Lower leg skin (tissue), 4 donors: ENCODE measurements at places on chromosomes 1 and 21. TPM values are rescaled to one million over a fixed set of nuclear protein-coding genes. Genes with fewer than 3 reads are reported as not detected.
A peak's percentile ranks its signal among the peaks of the same experiment; 100 is the strongest.

GRCh38 chr1:3155926-3156220 is 86.9 kb downstream of the PRDM16 start:
- no peak for DNase-seq

DNA sequence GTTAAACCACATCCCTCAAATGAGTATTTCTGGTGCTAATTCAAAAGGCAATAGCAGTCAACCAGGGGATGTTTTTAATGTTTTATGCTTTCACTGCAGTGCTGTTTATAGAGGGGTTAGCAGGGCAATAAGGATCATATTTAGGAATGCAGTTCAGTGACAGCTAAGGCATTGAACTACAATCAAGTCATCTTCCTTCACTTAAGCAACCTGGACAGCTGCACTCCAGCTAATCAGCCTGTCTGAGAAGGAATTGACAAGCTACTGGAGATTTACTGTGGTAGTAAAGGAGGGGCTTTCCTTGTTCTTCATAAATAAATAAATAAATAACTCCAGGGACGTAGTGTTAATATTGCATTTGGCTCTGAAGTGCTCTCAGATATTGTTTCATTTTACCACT is 93.9 kb downstream of the DAB1 start:
- DNase-seq, result no peak

- peak; percentile 27 for DNase-seq
These were observed 210.3 kb downstream of the SETD4 start for GRCh38 chr21:35850029-35850428.

- peak; percentile 79 for DNase-seq
These were observed 84.0 kb downstream of the MAN1C1 start for GRCh38 chr1:25700626-25701025.

- DNase-seq, result peak; percentile 2
These were observed 33.0 kb upstream of the MTF1 start for GRCh38 chr1:37892151-37893047.

GRCh38 chr21:28734522-28735175 is 258.0 kb downstream of the LTN1 start:
- DNase-seq, result no peak

GRCh38 chr1:213303286-213303685 is 252.2 kb downstream of the RPS6KC1 start:
- no peak for DNase-seq

DNA sequence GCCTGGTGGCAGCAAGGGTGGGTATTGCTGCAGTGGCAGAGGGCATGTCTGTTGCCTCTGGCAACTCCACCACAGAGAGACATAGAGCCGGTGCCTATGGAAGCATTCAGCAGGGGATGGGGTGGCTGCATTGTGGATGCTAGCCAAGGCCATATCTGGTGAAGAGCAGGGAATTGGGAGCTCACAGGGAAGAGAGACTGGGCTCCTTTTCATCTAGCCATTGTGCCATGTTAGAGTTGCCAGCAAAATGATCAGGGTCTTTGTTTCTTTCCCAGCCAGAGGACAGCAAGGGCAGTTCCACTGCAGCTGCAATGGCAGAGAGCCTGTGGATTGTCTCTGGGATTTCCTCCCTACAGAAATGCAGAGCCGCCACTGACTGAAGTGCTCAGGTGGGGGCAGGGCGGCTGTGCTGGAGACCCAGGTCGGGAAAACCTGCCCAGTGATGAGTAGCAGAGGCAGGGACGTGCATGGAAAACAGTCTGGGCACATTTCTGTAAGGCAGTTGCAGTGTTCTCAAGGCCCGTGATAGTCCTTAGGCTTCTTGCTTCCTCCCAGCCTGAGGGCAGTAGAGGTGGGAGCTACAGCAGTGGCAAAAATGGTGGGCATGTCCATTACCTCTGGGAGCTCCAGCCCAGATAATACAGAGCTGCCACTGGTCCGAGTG is 40.2 kb upstream of the CYP4X1 start:
- DNase-seq, result no peak

DNA sequence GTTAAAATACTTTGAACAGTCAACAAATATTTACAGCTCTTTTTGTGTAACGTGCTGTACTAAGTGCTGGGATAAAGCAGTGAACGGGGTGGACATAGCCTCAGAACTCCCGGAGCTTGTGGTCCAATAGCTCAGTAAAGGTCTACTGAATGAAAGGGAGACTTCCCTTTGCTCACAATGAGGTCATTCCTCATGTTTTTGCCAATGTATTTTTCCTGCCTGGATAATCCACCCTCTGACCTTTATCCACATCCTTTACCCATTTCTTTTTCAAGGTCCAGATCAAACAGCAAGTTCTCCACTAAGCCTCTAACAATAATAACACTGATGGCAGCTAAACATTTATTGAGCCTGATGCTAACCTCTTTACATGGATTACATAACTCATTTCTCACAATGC is 55.9 kb downstream of the LEPR start:
- DNase-seq, result no peak

DNA sequence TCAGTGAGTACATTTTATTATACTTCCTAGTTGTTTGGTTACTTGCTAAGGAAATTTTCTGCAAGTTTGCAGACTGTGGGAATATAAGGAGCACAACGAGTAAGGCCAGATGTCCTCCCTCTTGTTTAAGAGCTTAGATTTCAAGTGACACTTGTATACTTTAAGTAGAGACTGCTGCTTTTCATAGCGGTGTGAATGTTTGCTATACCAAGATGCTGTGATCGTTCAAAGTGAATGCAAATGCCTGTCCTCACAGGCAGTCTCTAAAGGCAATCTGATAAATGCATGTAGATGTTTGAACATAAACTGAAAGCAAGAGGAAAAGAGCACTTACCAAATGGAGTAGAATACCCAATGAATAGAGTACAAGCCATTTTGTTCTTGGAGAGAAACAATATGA is 226.4 kb downstream of the NRIP1 start:
- DNase-seq, result no peak

GRCh38 chr1:92362970-92363369 is 64.1 kb downstream of the RPAP2 start:
- no peak for DNase-seq

DNA sequence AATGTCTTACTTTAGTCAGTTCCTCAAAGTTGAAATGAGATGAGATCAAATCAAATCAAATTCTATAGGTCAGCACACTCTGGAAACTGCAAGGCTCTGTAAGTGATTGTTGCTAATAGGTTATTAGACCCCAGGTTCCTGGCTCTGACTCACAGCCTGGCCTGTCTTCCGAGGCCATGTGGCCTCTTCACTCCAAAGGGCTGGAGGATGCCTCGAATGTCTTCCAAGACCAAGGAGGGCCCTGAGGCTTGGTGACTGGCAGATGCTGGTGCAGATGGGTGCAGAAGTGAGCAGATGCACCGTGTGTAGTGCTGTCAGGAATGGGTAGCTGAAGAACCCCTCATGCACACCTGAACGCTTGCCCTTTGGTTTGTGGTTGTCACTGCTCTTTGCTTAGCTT is 113.4 kb downstream of the MAB21L3 start:
- no peak for DNase-seq

DNA sequence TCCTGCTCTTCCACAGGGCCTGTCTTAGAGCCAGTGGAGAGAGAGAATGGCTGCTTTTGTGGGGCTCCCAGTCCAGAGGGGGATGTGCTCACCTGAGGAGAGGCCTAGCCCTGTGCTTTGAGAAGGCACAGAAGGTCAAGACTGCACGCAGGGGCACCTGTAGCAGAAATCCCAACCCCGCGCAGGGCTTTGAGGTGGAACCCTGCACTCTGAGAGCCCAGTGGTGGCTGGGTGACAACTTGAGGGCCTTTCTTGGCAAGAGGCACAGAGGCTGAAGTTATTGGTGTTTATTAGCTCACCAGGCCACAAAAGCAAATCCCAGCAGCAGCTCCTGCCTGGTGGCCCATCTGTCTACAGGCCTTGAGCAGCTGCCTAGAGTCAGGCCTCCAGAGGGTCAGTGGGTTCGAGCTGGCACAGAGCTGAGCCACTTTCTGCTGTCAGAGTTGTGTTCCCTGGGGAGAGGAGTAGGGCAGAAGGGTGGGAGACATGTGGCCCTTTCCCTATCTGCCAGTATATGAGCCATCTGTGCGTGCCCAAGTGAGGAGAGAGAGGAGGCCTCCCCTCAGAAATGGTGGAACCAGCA is 31.4 kb downstream of the SZRD1 start:
- no peak for DNase-seq

- no peak for DNase-seq
These were observed 58.9 kb downstream of the LRRC40 start for GRCh38 chr1:70146488-70146887.

DNA sequence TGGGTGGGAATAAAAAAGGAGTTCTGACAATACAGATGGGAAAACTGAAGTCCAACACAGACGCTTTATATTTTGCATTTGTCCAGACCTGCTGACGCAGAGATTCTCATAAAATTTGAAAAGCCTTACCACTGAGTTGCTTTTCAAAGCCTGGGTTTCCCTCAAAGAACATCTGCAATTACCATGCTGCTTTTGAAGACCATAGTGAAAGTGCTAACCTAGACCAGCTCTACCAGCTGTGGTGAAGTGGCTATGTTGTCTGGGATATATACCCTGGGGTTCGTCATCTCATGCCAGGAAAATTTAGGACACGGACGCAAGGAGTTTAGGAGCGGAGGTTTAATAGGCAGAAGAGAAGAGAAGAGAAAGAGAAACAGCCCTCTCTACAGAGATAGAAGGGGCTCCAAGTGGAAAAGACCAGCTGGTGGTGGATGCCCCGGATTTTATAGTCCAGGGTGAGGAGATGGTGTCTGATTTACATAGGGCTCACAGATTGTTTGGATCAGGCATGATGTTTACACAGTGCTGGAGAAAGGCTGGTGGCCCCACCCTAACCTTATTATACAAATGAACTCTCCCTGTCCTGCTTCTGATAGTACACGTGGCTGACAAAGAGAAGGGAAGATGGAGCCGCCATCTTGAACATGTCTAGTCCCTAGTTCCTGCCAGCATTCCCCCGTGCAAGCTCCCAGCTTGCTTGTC is 73.8 kb downstream of the AK4 start:
- DNase-seq, result no peak

GRCh38 chr1:201559679-201560162 is 20.8 kb downstream of the NAV1 start:
- DNase-seq, result peak; percentile 96

DNA sequence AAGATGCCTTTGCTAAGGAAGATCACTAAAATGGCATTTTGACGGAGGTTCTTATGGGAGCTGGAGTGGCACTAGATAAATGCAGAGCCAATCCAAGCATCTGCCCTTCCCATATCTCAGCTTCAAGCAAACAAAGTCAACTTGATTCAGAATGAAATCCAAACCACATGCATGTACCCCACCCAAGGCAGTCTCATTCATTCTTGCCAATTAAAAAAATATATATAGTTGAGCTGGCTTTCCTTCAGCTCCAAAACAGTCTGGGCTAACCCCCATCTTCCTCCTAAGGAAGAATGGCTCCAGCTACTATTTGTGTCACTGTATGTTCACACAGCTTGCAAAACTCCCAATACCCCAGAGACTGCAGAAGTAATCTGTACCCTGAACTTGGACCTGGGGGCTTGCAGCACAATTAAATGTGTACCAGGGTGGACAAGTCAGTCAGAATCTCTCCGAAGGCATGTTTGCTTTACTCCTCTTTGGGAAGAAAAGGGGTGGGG is 35.4 kb downstream of the GPR3 start:
- DNase-seq, result no peak

DNA sequence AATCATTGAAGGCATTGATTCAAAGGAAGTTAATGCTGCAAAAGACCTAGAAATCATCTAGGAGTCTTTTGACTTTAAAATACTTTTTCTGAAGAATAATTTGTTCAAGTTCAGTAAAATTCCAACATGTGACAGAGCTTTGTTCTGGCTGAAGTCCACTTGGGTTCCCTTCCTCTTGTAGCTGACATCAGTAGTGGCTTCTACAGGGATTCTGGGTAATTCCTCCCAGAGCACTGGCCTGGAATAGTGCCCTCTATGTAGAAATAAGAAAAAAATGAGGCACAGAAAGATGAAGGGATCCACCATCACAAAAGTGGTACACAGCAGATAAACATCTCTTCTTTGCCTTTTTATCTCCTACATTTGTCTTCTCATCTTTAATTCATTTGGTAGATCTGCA is 548.1 kb downstream of the LTN1 start:
- DNase-seq, result no peak

DNA sequence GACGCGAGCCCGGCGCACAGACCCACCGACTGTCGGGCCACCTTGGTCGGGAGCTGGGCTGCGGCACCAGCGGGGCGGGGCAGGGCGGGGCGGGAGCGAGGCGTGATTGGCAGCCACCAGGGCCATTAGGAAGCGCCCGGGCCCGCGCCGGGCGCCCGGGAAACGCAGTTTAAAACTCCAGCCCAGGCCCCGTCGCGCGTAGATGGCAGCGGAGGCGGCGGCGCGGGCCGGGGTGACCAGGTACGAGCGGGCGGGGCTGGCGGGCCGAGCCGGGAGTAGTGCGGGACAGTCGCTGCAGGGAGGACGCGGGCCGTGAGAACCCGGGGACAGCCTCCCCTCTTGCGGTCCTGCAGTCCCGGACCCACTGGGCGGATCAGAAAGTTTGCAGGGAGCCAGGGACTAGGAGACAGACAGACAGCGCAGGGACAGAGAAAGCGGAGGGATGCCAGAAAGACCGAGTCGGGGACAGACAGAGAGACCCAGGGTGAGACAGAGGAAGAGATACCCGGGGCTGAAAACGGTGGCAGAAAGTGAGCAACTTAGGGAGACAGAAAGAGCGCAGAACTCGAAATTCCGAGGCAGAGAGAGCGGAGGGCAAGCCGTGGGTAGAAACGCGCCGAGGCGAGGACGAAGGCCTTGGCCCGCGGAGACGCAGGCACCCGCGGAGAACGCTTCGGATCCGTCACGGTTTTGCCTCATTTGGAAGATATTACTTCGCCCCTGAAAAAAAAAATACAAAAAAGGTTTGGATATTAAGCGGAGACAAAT is at the start of gene DMBX1:
TSS of gene DMBX1 (plus strand) at position 199 of the 768 bp plus-strand sequence. CDS start 17,175 bp downstream, outside the sequence.
- DNase-seq, result no peak

DNA sequence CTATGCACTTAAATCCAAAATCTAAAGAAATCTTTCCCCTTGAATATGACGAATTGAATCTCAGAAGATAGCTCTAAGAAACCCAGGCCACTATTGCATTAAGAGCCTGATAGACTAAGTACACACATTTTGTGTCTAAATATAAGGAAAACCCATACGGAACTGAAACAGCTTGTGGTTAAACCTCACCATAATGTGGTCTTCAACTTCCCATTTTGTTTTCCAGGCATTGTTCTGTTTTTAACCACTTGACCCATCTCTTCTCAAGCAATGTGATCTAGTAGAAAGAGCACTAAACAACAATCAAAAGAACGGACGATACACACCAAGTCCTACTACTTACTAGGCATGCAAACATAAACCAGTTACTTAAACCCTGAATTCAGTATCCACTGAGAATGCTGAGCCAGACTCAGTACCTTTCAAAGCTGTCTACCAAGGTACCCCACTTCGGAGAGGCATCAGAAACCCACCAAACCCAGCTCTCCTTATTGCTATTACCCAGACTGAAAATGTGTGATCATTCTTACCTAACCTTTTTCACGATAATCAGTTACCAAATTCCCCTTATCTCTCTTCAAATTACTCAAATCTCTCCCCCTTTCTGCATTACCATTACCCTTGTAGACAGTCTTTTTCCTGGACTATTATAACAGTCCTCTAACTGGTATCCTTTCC is 12.8 kb downstream of the OTUD7B start:
- DNase-seq, result no peak

- DNase-seq, result no peak
These were observed 59.8 kb upstream of the MUTYH start for GRCh38 chr1:45400049-45400448.

Gene GNAT2
- not detected for total RNA-seq

Gene C1orf94
- not detected for total RNA-seq

Gene SLC45A1
- total RNA-seq, result 1.1 TPM

Gene B3GALT5
- 0.89 TPM for total RNA-seq

Gene NBPF10
- total RNA-seq, result 1.8 TPM

Gene ATP1A2
- 1.1 TPM for total RNA-seq

Gene RHOU
- 4.1 TPM for total RNA-seq

Gene ELK4
- 29.4 TPM for total RNA-seq
